ENCODE measurements at places on chromosomes 1 and 21.

DNA sequence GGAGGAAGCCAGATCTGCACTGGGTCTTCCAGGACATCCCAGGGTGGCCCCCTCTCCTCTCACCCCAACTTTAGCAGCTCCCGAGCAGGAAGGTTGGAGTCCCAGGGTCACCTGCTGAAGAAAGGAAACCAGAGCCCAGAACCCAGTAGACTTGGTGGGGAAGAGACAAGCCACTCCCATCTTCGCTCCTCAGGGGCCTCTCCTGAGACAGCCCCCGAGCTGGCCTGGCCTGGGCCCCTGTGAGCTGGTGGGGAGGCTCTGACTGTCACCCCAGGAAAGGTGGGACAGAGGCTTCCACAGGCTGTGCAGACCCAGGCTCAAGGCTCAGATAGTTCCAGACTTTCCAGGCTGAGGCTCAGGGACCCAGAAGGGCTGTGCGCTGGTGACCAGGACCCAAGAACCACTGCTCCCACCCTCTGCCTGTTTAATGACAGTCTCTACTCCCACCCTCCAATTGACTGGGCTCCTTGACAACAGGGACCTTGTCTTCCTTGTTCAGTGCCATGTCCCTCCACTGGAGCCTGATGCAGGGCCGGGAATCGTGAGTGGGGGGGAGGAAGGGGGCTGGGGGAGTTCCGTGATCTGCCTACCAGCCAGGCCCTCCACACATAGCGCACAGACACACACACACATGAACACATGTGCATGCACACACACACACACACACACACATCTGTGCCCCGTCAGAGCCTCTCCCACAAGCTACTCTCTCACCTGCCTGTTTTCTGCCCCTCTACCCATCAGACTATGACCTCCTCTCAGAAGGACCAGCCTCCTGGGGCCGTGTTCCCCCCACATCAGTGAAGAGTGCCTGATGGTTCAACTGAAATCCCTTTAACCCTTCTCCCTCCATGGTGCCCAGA is 401.2 kb downstream of the MATN1 start:
- DNase-seq, result no peak

DNA sequence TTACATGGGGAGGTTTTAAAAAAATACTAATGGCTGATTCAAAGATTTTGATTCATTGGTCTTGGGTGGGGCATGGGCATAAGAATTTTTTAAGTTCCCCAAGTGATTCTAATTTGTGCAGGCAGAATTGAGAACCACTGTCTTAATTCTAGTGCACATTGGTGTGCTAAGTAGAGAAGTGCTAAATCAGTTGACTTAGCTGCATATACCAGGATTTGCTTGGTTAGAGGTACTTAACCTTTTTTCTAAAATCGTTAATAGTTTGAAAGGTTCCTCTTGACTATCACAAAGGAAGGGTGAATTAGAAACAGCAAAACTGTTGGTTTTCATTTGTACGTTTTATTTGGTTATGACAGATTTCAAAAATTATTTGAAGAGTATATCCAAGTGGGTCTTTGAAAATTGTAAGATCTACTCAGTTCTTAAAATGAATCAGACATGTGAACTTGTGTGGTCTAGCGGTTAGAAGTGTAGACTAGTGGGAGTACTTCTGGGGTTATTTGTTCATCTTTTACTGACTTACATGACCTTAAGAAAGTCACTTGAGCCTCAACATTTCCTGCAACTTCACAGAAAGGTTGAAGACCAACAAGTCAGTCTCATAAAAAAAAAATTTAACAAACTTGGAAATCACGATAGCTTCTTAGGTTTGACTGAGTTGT is 66.7 kb downstream of the RPAP2 start:
- DNase-seq, result no peak

GRCh38 chr1:10074852-10075730 is 42.3 kb downstream of the UBE4B start:
- no peak for DNase-seq

GRCh38 chr1:225637651-225638199 is 15.2 kb downstream of the ENAH start:
- no peak for DNase-seq

- no peak for DNase-seq
Observed at GRCh38 chr1:67464746-67465145, 34.5 kb upstream of the SERBP1 start.

DNA sequence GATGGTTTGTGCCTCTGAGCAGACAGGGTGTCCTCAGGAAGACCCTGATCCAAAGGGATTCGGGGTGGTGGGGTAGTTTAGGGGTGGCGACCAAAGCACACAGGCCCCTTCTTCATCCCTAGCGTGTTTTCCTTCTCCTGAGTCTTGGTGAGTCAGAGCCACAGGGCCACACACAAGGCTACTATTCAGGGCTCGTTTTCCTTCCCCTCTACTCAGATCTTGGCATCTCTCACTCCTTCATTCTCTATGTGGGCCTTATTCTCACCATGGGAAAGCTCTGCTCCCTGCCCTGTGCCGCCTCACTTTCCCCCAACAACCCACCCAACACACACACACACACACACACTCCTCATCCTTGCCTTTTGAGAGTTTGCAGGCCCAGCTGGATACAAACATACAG is 43.6 kb upstream of the WNT2B start:
- DNase-seq, result no peak

GRCh38 chr1:64437453-64437852 is 32.5 kb upstream of the CACHD1 start:
- DNase-seq, result no peak

GRCh38 chr1:31798433-31799195 is 17.2 kb downstream of the SPOCD1 start:
- peak; percentile 94 for DNase-seq

GRCh38 chr1:43453442-43454269 is at the start of gene HYI:
TSS of gene HYI (minus strand) at chr1:43453931. CDS start at chr1:43453793, 138 bp downstream.
- DNase-seq, result peak; percentile 73

- no peak for DNase-seq
Observed at GRCh38 chr1:245614476-245614875, 459.7 kb downstream of the KIF26B start.

GRCh38 chr1:204207136-204207616 is 6.6 kb downstream of the GOLT1A start:
- DNase-seq, result peak; percentile 50

- DNase-seq, result no peak
Observed at GRCh38 chr1:197393772-197394171, 125.7 kb downstream of the CRB1 start.

- no peak for DNase-seq
Observed at GRCh38 chr1:59041646-59042277, 255.1 kb upstream of the FGGY start.

- no peak for DNase-seq
Observed at GRCh38 chr1:212951947-212952640, 1.8 kb downstream of the VASH2 start.

DNA sequence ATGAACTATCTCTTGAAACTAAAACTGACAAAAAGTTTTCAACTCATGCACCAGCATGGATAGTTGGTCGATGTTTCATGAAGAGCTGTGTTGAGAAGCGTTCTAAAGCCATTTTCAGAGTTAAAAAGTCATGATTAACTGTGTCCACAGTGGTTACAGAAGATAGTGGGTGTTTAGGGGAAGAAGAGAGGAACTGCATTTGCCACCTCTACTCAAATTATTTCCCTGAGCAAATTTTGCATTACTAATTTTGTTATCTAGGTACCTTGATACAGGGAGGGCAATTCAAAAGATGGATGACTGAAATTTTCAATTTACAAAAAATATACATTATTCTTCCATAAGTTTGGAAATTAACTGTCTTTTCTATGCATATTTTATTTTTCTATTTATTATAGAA is 15.5 kb downstream of the SAMSN1 start:
- DNase-seq, result no peak

GRCh38 chr1:241610056-241610815 is 29.9 kb downstream of the CHML start:
- peak; percentile 70 for DNase-seq

GRCh38 chr1:35763201-35763600 is 6.6 kb downstream of the CLSPN start:
- no peak for DNase-seq

GRCh38 chr1:73097917-73098316 is 815.6 kb upstream of the NEGR1 start:
- no peak for DNase-seq

GRCh38 chr1:26237230-26237966 is 3.4 kb downstream of the CEP85 start:
- DNase-seq, result no peak

DNA sequence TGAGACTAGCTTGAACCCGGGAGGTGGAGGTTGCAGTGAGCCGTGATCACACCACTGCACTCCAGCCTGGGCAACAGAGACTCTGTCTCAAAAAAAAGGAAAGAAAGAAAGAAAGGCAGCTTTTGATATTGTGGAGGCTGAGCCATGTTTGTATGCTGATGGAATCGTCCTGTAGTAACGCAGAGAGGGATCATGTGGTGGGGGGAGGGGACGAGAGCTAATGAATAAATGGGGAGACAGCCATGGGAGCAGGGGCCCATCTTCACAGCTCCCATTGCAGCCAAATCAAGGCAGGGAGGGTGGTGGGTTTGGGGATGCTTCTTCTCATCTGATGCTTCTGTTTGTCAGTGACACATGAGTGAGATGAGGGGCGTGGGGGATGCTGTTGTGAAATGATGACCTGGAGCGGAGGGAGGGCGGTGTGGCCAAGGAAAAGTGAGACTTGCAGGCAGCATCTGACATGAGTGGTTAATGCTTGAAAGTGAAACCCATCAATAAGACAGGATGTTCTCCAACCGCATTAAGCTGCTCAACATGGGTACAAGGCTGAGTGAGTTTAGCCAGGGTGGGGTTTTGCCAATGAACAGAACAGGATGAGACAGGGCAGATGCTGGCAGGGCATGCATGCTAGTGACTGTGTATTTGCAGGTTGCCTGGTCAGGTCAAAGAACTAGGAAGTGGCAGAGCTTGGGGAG is 16.7 kb downstream of the SPATA21 start:
- no peak for DNase-seq

DNA sequence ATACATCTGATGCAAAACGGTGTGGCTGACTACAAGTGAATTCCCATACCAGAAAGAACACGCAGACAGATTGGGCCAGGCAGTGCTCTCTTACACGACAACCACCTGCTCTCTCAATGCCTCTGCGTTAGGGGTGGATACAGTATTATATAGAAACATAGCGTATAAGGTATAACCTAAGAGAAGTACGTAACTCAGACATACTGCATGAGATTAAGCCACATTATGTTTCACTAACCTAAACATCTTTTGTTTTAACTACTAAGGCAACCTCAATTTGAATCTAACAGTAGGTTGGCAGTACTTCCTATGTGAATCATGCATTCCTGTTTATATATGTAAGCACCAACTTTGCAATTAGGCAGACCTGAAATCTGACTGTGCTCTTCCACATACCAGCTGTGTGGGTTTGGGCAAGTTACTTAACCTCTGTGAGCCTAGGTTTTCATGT is 58.1 kb upstream of the COA6 start:
- peak; percentile 61 for DNase-seq

DNA sequence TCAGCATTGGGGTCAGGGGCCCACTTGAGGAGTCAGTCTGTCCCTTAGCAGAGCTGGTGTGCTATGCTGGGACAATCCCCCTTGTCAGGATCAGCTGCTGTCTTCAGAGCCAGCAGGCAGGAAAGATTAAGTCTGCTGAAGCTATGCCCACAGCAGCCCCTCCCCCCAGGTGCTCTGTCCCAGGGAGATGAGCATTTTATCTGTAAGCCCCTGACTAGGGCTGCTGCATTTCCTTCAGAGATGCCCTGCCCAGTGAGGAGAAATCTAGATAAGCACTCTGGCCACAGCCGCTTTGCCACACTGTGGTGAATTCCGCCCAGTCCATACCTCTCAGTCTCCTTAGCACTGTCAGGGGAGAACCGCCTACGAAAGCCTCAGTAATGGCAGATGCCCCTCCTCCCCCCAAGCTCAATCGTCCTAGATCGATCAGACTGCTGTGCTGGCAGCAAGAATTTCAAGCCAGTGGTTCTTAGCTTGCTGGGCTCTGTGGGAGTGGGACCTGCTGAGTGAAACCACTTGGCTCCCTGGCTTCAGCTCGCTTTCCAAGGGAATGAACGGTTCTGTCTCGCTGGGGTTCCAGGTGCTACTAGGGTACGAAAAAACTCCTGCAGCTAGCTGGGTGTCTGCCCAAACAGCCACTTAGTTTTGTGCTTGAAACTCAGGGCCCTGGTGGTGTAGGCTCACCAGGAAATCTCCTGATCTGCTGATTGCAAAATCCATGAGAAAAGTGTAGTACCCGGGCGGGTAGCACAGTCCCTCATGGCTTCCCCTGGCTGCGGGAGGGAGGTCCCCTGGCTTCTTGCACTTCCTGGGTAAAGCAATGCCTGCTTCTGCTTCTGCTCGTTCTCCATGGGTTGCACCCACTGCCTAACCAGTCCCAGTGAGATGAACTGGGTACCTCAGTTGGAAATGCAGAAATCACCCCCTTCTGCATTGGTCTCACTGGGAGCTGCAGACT is 25.1 kb upstream of the TP53BP2 start:
- no peak for DNase-seq

DNA sequence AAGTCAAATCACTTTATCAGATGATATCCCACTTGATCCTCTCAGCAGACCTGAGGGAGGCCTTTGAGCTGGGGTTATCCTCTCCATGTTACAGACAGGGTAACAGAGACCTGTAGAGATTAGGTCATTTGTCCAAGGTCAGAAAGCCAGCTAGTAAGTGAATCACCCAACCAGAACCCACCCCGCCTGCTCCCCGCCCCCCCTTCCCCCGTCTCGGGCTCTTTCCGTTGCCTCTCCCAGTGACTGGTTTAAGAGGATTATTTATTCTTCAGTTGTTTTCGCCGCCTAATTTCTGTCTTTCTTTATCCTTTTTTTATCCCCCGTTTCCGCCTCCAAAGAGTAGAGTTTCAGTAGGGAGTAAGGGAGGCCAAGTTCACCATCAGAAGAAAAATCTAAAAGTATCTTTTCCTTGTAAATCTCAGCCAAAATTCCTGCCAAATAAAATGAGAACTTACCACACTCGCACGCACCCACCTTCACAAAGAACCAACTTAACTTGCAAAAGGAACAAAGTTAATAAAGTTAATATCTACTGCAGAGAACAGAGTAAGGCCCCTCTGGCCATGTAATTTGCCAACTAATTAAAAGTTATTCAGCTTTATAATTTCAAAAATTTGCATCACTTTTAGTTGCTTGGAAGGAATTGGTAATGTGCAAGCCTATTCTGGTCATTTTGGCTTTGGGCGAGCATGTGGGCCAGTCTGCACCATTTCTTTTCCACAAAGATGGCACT is 76.8 kb upstream of the TRABD2B start:
- no peak for DNase-seq

- DNase-seq, result no peak
Observed at GRCh38 chr1:94832446-94832845, 12.3 kb downstream of the SLC44A3 start.

- DNase-seq, result no peak
Observed at GRCh38 chr1:119046429-119046784, 58.3 kb upstream of the TBX15 start.

- no peak for DNase-seq
Observed at GRCh38 chr1:76055987-76056386, 18.6 kb upstream of the ST6GALNAC3 start.

- peak; percentile 6 for DNase-seq
Observed at GRCh38 chr1:117268535-117269455, 58.1 kb upstream of the VTCN1 start.

- DNase-seq, result no peak
Observed at GRCh38 chr21:45299026-45299863, 11.6 kb upstream of the POFUT2 start.

Data from MG63 (cell line).